ENCODE measurements at places on chromosomes 6 and 20. TPM values are rescaled to one million over a fixed set of nuclear protein-coding genes. Genes with fewer than 3 reads are reported as not detected.
A peak's percentile ranks its signal among the peaks of the same experiment; 100 is the strongest.

Gene FAM110A
- 6.3 TPM for total RNA-seq

Gene C6orf136
- total RNA-seq: 15.6 TPM

Gene PRPF6
- total RNA-seq: 67.1 TPM

Gene LY6G6D
- not detected for total RNA-seq

Gene BEND3
- total RNA-seq: 2.5 TPM

Gene RSPH3
- total RNA-seq: 10.9 TPM

Gene ATP9A
- 32.1 TPM for total RNA-seq

Gene TMEM74B
- total RNA-seq: not detected

Gene APCDD1L
- total RNA-seq: 15.8 TPM

Gene EDN1
- total RNA-seq: 6.0 TPM

Gene MRPL18
- total RNA-seq: 79.6 TPM

Gene GPX5
- total RNA-seq: not detected

- no peak overlapping the region for H3K4me3 ChIP-seq
- H3K27me3 ChIP-seq: peaks cover 2% of the 10 kb centered on the region
- no peaks in the 10 kb centered on the region for H3K4me1 ChIP-seq
- no peak overlapping the region for H3K27ac ChIP-seq
These were observed 129.3 kb upstream of the SASH1 start for GRCh38 chr6:148213366-148213765.

GRCh38 chr6:19394051-19394450, 443.1 kb upstream of the ID4 start:
- no peaks in the 10 kb centered on the region for H3K36me3 ChIP-seq
- H3K4me1 ChIP-seq: peaks cover 6% of the 10 kb centered on the region
- H3K27ac ChIP-seq: no peak overlapping the region
- no peak for DNase-seq
- H3K27me3 ChIP-seq: no peaks in the 10 kb centered on the region
- no peak overlapping the region for H3K4me3 ChIP-seq

DNA sequence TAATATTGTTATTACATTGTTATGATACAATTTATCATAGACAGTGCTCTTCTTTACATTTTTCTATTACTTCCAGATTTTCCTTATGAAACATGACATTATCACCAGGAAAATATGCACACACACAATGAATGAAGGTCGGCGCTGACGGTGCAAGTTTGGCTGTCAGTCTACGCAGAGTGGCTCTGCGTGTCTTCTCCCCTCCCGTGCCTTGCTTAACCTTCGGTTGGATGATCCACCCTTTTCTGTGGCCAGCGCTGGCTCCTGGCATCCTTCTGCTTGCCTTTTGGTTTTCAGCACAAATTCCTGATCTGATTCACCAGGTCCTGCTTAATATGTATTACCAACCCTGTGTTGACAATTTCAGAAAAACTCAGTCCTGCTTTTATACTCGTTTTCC, 157.4 kb downstream of the TSHZ2 start:
- no peaks in the 10 kb centered on the region for H3K27me3 ChIP-seq
- H3K4me3 ChIP-seq: no peak overlapping the region
- no peaks in the 10 kb centered on the region for H3K36me3 ChIP-seq
- H3K27ac ChIP-seq: no peak overlapping the region
- DNase-seq: no peak

DNA sequence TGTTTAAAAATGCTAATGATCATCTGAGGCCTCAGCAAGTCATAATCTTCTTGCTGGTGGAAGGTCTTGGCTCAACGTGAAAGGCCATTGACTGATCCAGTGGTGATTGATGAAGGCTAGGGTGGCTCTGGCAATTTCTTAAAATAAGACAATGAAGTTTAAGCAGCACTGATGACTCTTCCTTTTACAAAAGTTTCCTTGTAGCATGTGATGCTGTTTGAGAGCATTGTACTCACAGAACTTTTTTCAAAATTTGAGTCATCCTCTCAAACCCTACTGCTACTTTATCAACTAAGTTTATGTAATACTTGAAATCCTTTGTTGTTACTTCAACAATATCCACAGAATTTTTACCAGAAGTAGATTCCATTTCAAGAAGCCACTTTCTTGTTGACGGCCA, 382.3 kb downstream of the ESR1 start:
- peak overlapping the region; percentile 24 for H3K27ac ChIP-seq
- H3K27me3 ChIP-seq: peaks cover 2% of the 10 kb centered on the region

- H3K27ac ChIP-seq: no peak overlapping the region
- no peak overlapping the region for H3K4me3 ChIP-seq
- no peak for DNase-seq
- peaks cover 19% of the 10 kb centered on the region for H3K36me3 ChIP-seq
- no peaks in the 10 kb centered on the region for H3K27me3 ChIP-seq
These were observed 91.4 kb downstream of the TAF4 start for GRCh38 chr20:61974357-61974665.

GRCh38 chr6:49463612-49463967, 420 bp downstream of the CENPQ start:
- peaks cover 4% of the 10 kb centered on the region for H3K36me3 ChIP-seq
- H3K4me1 ChIP-seq: peaks cover 30% of the 10 kb centered on the region
- DNase-seq: no peak
- H3K27ac ChIP-seq: peak overlapping the region; percentile 93
- peaks cover 2% of the 10 kb centered on the region for H3K27me3 ChIP-seq

- no peak overlapping the region for H3K27ac ChIP-seq
- H3K36me3 ChIP-seq: peaks cover 40% of the 10 kb centered on the region
- H3K4me3 ChIP-seq: no peak overlapping the region
- H3K4me1 ChIP-seq: peaks cover 56% of the 10 kb centered on the region
- H3K27me3 ChIP-seq: no peaks in the 10 kb centered on the region
These were observed 26.8 kb downstream of the REV3L start for GRCh38 chr6:111456208-111456607.

- H3K36me3 ChIP-seq: no peaks in the 10 kb centered on the region
- no peak overlapping the region for H3K4me3 ChIP-seq
- DNase-seq: no peak
- H3K4me1 ChIP-seq: no peaks in the 10 kb centered on the region
- no peak overlapping the region for H3K27ac ChIP-seq
These were observed 615.0 kb downstream of the HDGFL1 start for GRCh38 chr6:23184351-23184750.

GRCh38 chr6:80259118-80259517, 152.6 kb downstream of the BCKDHB start:
- no peaks in the 10 kb centered on the region for H3K27me3 ChIP-seq
- no peak overlapping the region for H3K27ac ChIP-seq
- no peaks in the 10 kb centered on the region for H3K36me3 ChIP-seq
- DNase-seq: no peak
- H3K4me1 ChIP-seq: no peaks in the 10 kb centered on the region
- no peak overlapping the region for H3K4me3 ChIP-seq

- peaks cover 11% of the 10 kb centered on the region for H3K36me3 ChIP-seq
- peaks cover 1% of the 10 kb centered on the region for H3K27me3 ChIP-seq
- DNase-seq: peak; percentile 83
- peak overlapping the region; percentile 84 for H3K27ac ChIP-seq
These were observed 208.8 kb upstream of the PLCB4 start for GRCh38 chr20:8860011-8860495.

- H3K4me3 ChIP-seq: peak overlapping the region; percentile 98
- H3K27ac ChIP-seq: peak overlapping the region; percentile 98
- peaks cover 53% of the 10 kb centered on the region for H3K4me1 ChIP-seq
- H3K36me3 ChIP-seq: peaks cover 44% of the 10 kb centered on the region
- peaks cover 45% of the 10 kb centered on the region for H3K27me3 ChIP-seq
These were observed 506 bp downstream of the CITED2 start for GRCh38 chr6:139373928-139374356.

- H3K27me3 ChIP-seq: peaks cover 6% of the 10 kb centered on the region
- H3K27ac ChIP-seq: no peak overlapping the region
- H3K4me1 ChIP-seq: no peaks in the 10 kb centered on the region
- H3K4me3 ChIP-seq: no peak overlapping the region
- no peak for DNase-seq
These were observed 78.7 kb upstream of the LOC128125822 start for GRCh38 chr6:63493557-63493956.

- no peak overlapping the region for H3K27ac ChIP-seq
- no peak overlapping the region for H3K4me3 ChIP-seq
- H3K4me1 ChIP-seq: peaks cover 22% of the 10 kb centered on the region
- peaks cover 3% of the 10 kb centered on the region for H3K27me3 ChIP-seq
- no peaks in the 10 kb centered on the region for H3K36me3 ChIP-seq
These were observed 54.2 kb upstream of the MLIP start for GRCh38 chr6:54057058-54057457.

GRCh38 chr20:40863355-40863919, 165.2 kb upstream of the TOP1 start:
- DNase-seq: no peak
- no peak overlapping the region for H3K27ac ChIP-seq
- no peaks in the 10 kb centered on the region for H3K36me3 ChIP-seq
- H3K27me3 ChIP-seq: peaks cover 22% of the 10 kb centered on the region
- no peak overlapping the region for H3K4me3 ChIP-seq

- no peak overlapping the region for H3K4me3 ChIP-seq
- DNase-seq: no peak
- H3K27me3 ChIP-seq: no peaks in the 10 kb centered on the region
- no peaks in the 10 kb centered on the region for H3K36me3 ChIP-seq
These were observed 215.9 kb downstream of the TAF4 start for GRCh38 chr20:61849822-61850221.

GRCh38 chr20:24370249-24370648, 99.2 kb upstream of the SYNDIG1 start:
- peaks cover 5% of the 10 kb centered on the region for H3K27me3 ChIP-seq
- peaks cover 9% of the 10 kb centered on the region for H3K4me1 ChIP-seq
- H3K4me3 ChIP-seq: no peak overlapping the region
- no peak overlapping the region for H3K27ac ChIP-seq
- no peaks in the 10 kb centered on the region for H3K36me3 ChIP-seq

- H3K27me3 ChIP-seq: no peaks in the 10 kb centered on the region
- H3K4me1 ChIP-seq: peaks cover 28% of the 10 kb centered on the region
- no peak overlapping the region for H3K27ac ChIP-seq
- H3K4me3 ChIP-seq: no peak overlapping the region
- DNase-seq: no peak
These were observed 89.5 kb downstream of the UBE3D start for GRCh38 chr6:82976179-82976578.

Measured in HFFc6 (cell line).